ENCODE measurements at places on chromosomes 1 and 21.
A peak's percentile ranks its signal among the peaks of the same experiment; 100 is the strongest.

- DNase-seq = peak; percentile 55
These were observed 28.7 kb upstream of the SLC45A3 start for GRCh38 chr1:205709059-205709398.

- DNase-seq = no peak
These were observed 1902.3 kb downstream of the NCAM2 start for GRCh38 chr21:22900490-22900889.

DNA sequence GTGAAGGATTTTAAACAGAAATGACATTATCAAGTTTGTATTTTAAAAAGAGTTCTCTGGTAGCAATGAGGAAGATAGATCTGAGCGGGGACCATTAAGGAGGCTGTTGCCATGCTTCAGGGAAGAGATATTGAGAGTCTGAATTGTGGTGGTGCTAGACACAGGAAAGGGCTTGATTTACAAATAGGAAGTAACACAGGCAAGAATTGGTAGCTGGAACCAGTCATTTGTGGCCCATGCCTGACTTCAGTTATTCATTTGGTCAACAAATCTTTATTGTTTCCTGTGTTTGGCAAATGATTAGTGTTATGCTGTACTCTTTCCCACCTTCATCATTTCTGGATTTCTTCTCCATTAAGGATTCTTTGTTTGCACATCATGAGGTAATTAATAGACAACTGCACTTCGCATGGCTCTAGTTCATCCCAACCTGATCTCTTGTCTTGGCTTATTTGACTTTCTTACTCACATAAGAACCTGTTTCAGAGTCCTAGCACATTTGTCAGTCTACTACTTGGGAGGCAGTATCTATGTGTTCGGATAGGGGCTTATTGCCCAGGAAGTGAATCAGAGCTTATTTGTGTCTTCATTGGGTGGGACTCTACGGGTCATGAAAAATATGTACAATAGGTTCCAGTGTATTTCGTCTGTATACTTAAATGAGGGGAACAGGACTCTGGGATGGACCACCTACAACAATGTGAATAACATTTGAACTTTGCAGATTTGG, 32.3 kb downstream of the EEIG2 start:
- DNase-seq = no peak

- no peak for DNase-seq
These were observed 12.9 kb upstream of the SHCBP1L start for GRCh38 chr1:182965861-182966260.

- peak; percentile 74 for DNase-seq
These were observed 4.7 kb downstream of the MR1 start for GRCh38 chr1:181038399-181038873.

DNA sequence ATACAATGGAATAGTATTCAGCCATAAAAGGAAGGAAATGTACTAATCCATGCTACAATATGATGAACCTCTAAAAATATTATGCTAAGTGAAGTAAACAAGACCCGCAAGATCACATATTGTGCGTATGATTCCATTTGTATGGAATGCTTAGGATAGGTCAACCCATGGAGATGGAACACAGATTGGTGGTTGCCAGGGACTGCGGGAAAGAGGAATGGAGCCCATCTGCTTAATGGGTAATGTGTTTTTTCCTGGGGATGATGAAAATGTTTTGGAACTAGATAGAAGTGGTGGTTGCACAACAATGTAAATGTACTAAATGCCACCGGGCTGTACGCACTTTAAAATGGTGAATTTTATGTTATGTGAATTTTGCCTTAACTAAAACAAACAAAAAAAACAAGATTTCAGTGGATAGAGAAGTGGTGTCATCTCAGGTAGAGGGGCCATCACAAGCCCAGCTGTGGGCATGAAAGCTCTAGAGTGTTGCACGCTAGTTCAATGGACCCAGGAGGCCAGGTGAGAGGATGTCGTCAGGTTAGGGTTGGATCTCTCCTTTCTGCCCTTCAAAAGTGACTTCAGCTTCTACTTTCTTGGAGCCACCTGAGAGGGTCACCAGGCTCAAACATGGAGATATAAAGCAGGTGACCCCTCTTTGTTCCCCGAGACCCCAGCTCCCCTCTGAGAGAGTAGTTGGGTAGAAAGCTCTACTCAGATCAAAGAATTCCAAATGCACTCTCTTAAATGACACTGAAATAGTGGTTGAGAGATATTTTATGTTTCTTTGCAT, 2.5 kb downstream of the C1orf115 start:
- DNase-seq = peak; percentile 33

DNA sequence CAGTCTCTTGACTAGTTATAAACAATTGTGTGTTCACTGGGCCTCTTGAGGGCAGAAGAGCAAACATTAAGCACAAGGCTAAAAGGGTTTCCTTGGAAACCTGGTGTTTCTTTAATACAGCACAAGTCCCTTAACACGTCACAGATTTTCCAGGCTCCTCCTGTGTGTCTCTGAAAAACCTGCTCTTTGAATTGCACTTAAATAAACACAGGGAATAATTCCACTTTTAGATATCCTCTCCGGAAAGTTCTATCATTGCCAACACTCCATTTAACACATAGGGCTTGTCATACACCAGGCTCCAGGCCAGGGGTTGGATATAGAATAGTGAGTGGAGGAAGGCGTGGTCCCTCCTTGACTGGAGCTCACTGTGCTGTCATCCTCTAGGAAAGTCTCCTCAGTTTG, 442.6 kb downstream of the DSCAM start:
- no peak for DNase-seq

DNA sequence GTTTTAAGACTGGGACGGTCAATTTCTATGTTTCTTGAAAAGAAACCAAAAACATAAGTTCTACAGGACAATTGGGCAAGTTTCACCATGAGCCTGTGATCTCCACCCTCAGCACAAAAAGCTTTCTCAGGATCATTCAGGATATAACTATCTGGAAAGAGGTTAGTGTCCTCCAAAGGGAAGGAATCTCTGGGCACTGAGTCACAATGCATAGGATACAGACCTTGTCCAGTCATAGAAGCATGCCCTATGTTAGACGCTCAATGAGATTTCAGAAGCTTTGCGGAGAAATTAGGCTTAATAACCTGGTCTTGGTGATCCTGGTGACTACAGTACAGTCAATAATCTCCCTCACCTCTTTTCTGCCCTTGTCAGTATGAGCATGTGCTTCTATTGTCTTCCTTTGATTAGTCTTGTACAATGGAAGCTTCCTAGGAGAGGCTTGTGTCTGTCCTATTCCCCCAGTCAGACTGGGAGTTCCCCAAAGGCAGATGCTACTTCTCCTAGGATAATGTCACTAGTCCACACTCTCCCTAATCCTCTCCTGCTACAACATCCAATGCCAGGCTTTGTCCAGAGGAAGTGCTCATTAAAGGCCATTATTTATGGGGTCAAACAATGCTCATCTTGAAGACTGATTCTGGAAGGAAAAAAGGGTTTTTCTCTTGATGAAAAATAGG, 97.4 kb downstream of the KCNH1 start:
- DNase-seq = peak; percentile 30

- DNase-seq = no peak
These were observed 29.3 kb downstream of the MTF2 start for GRCh38 chr1:93108335-93108734.

DNA sequence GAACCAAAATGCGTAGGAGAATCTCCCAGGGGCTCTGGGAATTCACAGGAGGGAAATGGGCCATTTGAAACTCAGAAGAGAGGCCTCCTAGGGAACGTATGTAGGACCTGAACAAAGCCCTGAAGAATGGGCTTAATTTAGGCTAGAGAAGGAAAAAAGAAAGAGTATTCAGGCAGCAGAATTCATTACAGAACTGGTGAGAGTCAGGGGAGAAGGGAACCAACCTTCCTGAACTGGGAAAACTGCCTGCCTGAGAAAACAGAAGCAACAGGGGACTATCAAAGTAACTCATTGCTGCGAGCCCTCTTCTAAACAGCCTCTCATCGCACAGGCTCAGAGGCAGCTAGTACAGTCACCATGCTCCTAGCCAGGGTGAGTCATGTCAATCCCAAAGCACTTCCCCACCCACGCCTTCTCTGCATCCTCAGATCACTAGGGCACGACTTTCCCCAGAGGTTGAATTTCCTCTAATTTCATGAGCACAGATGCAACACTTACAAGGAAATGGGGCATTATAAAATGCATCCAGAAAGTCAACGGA, 98.1 kb downstream of the ADSS2 start:
- DNase-seq = peak; percentile 95

Measured in fibroblast of skin of right biceps (primary cell).